ENCODE measurements at places on chromosomes 12 and 14. TPM values are rescaled to one million over a fixed set of nuclear protein-coding genes. Genes with fewer than 3 reads are reported as not detected.
A peak's percentile ranks its signal among the peaks of the same experiment; 100 is the strongest.

DNA sequence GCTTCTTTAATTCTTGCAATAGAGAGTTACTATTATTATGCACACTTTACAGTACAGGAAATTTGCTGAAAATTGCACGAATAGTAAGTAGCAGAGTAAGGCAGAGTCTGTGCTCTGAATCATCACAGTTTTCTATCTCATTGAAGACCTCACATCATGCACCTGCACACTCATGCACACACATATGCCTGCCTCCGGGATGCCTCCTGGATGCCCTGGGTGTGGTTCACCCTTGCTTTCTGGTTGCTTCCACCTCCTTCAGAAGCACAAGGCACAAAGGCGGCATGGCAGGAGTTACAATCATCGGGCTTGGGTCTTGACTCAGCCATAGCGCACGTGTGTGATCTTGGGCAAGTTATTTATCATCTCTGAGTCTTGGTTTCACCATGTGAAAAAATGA is 564.0 kb downstream of the VRK1 start:
- no peaks in the 10 kb centered on the region for H3K4me1 ChIP-seq
- DNase-seq, result no peak
- no peaks in the 10 kb centered on the region for H3K36me3 ChIP-seq
- H3K27me3 ChIP-seq, result no peaks in the 10 kb centered on the region
- no peak overlapping the region for H3K27ac ChIP-seq
- H3K4me3 ChIP-seq, result no peak overlapping the region

DNA sequence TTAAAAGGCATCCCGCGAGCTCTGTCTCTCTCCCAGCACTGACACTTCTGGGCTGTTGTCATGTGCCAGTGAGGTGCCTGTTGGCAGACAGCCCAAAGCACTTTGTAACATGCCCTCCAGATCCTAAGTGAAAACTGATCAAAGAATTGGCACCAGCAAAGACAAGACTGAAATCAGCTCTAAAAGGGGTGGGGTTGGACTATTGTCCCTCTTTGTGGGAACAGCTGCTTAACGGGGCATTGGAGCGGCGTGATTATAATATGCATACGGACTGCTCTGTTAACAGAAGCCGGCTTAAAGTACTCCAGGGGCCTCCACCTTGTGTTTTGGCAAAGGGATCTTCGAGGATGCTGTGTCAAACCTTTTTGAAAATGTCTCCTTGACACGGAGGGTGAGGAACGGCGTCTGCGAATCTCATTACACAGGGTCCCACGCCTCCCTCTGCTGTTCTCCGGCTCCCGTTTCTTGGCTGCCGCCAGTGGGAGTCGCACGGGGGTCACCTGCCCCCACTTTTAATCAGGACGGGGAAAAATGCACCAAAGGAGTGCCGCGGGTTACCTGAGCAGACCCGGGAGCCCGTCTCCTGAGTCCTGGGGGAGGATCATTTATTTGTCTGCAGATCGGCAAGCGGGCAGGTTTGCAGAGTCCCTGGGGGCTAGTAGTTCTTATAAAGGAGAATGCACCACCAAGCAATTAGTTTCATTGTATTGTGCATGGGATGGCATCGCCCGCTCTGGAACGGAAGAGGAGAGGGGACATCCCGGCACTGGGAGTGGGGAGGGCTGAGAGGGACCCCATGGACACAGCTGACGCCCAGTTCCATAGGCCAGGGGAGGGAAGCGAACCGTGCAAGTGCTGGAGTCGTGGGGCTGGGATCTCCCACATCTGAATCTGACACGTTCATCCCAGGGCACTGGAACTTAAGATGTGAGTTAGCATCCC is 44.3 kb downstream of the SPRING1 start:
- DNase-seq, result no peak
- no peaks in the 10 kb centered on the region for H3K36me3 ChIP-seq
- peaks cover 11% of the 10 kb centered on the region for H3K4me1 ChIP-seq
- peaks cover 5% of the 10 kb centered on the region for H3K27me3 ChIP-seq
- no peak overlapping the region for H3K27ac ChIP-seq
- peak overlapping the region; percentile 61 for H3K4me3 ChIP-seq

Gene DIO2
- 46.5 TPM for total RNA-seq

DNA sequence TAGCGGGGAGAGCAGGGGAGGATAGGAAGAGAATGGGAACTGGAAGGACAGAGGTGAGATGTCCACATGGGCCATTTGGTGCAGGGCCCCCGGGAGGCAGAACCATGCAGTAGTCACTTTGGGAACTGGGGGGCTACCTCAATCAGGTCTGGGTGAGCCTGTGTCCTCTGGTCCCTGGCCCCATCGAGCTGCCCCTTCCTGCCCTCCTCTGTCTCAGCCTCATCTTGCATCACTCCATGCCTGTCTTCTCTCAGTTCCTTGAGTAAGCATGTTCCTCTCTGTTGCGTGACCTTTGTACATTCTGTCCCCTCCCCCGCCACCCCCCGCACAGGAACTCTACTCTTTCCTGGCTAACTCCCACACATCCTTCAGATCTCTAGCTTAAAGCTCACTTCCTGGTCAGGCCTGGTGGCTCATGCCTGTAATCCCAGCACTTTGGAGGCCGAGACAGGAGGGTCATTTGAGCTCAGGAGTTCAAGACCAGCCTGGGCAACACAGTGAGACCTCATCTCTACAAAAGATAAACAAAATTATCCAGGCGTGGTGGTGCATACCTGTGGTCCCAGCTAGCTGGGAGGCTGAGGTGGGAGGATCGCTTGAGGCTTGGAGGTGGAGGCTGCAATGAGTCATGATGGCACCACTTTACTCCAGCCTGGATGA is 23.2 kb downstream of the FOS start:
- no peak for DNase-seq
- H3K4me1 ChIP-seq, result peaks cover 17% of the 10 kb centered on the region
- H3K27ac ChIP-seq, result no peak overlapping the region
- no peak overlapping the region for H3K4me3 ChIP-seq

DNA sequence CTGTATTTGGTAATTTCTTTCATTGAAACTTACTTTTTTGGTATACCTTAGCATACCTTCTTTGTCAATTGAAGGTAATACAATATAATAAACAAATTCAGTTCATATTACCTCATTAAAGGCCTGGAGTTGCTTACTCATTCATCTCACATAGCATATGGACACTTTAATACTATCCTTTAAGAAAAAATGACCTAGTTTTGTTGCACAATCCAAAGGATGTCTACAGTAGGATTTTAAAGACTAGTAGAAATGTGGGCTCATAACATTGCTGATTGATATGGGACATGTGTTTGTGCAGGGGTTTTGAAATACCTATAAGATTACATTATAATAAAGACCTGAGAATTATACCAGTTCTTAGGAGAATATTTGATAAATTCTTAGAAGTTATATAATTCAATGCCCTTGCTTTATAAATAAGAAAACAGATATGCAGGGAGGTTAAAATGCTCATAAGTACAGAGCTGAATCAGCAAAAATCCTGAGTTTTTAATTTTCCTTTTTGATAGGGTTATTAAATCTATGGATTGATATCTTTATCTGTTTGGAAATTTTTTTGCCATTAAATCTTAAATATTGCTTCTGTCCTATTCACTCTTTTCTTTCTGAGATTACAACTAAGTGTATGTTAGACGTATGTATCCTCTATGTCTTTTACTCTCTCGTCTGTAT is 352.1 kb downstream of the ATP23 start:
- DNase-seq, result no peak
- no peaks in the 10 kb centered on the region for H3K4me1 ChIP-seq
- no peak overlapping the region for H3K4me3 ChIP-seq

Gene SYNE3
- total RNA-seq, result 29.5 TPM

GRCh38 chr12:6855322-6855721 is 3.4 kb downstream of the USP5 start:
- no peak overlapping the region for H3K4me3 ChIP-seq
- no peak overlapping the region for H3K27ac ChIP-seq
- DNase-seq, result no peak
- H3K4me1 ChIP-seq, result peaks cover 7% of the 10 kb centered on the region
- H3K36me3 ChIP-seq, result peaks cover 50% of the 10 kb centered on the region
- no peaks in the 10 kb centered on the region for H3K27me3 ChIP-seq

DNA sequence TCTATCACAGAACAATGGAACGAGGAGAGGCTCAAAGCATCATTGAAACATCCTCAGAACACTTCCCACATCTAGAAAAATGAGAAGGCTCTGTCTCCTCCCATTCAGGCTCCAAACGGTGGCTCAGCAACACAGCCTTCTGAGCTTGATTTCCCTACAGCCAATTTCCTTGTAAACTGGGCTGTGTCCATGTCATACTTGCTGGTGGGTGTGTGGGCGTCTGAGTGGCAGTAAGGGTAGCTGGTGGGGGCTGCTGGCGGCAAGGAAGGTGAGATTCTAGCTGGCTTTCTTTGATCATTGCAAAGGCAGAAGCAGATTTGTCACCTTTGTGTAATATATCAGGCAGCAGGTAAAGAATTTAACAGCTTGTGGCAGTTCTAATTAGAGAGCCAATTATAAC is 163.7 kb downstream of the CALM1 start:
- no peaks in the 10 kb centered on the region for H3K27me3 ChIP-seq
- DNase-seq, result no peak
- peaks cover 3% of the 10 kb centered on the region for H3K36me3 ChIP-seq
- H3K4me1 ChIP-seq, result no peaks in the 10 kb centered on the region
- H3K27ac ChIP-seq, result no peak overlapping the region

DNA sequence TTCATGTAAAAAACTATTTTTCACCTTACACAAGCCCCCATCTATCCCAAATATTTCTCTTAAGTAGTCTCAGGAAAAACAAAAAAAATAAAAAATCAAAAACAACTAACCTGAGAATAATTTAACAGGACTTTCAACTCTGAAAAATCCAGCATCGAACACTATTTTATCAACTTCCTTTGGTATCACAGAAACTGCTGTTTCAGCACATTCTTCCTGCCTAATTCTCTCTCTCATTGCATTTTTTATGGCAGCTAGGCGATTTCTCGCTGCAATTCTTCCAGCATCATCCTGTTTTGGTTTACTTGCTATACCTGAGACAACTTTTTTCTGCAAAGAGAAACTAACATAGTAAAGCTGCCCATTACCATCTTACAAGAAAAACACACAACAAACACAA is 29.4 kb downstream of the LGALS3 start:
- no peak overlapping the region for H3K27ac ChIP-seq
- H3K36me3 ChIP-seq, result no peaks in the 10 kb centered on the region
- DNase-seq, result no peak

Gene FIGNL2
- 0.28 TPM for total RNA-seq

Gene VCPKMT
- 12.2 TPM for total RNA-seq

Gene SDR9C7
- total RNA-seq, result 0.27 TPM

DNA sequence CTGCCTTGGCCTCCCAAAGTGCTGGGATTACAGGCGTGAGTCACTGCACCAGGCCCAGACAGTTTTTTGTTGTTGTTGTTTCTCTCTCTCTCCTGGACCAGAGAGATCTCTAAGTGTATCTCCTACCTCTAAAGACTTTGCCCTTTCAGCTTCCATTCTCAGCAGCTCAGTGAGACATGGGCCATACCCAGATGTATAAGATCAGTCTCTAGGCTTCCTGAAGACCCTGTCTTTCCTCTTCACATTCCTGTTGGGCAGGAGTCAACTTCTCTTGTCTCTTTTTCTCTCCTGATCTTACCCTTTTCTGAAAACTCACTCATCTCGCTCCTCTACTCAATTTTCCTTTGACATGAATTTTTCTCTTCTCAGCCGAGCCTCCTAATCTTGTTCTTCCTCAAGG is 42.0 kb downstream of the KCNK13 start:
- no peak for DNase-seq
- H3K4me3 ChIP-seq, result no peak overlapping the region
- H3K27ac ChIP-seq, result no peak overlapping the region
- no peaks in the 10 kb centered on the region for H3K27me3 ChIP-seq
- no peaks in the 10 kb centered on the region for H3K4me1 ChIP-seq

DNA sequence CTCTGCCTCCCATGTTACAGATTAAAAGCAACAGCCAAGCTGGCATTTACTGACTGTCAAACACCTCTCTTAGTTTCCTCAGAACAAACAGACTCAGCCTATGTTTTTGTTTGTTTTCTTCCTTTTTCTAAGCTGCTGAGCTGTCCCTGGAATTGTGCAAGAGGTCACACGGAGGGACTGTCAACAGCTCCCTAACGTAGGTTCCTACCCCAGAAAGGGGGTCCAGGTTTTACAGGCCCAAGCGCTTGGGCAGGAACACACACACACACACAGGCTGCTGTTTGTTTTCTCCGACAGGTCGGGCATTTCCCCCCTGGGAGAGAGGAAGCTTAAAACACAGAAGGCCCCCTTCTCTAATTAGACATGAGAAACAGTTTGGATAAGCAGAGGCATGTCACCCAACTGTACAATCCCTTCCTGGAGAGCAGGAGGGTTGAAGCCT is 739.6 kb upstream of the TBX3 start:
- H3K4me3 ChIP-seq, result no peak overlapping the region
- no peaks in the 10 kb centered on the region for H3K36me3 ChIP-seq
- H3K27me3 ChIP-seq, result no peaks in the 10 kb centered on the region
- no peak overlapping the region for H3K27ac ChIP-seq

GRCh38 chr12:21852251-21852650 is 77.7 kb upstream of the KCNJ8 start:
- H3K27ac ChIP-seq, result no peak overlapping the region
- H3K36me3 ChIP-seq, result no peaks in the 10 kb centered on the region
- H3K4me1 ChIP-seq, result peaks cover 13% of the 10 kb centered on the region
- H3K4me3 ChIP-seq, result no peak overlapping the region

Gene LARP4
- total RNA-seq, result 73.5 TPM

GRCh38 chr12:95633732-95634465 is 82.6 kb upstream of the USP44 start:
- H3K4me3 ChIP-seq, result no peak overlapping the region
- H3K27me3 ChIP-seq, result no peaks in the 10 kb centered on the region
- H3K27ac ChIP-seq, result peak overlapping the region; percentile 70
- DNase-seq, result no peak

GRCh38 chr12:10158406-10158805 is 13.5 kb downstream of the OLR1 start:
- H3K27ac ChIP-seq, result no peak overlapping the region
- peaks cover 6% of the 10 kb centered on the region for H3K4me1 ChIP-seq
- H3K27me3 ChIP-seq, result no peaks in the 10 kb centered on the region
- no peak overlapping the region for H3K4me3 ChIP-seq
- DNase-seq, result no peak

All from thoracic aorta (tissue), 2 donors.